Pons (tissue), 1 donor: ENCODE measurements at places on chromosomes 12 and 14.
A peak's percentile ranks its signal among the peaks of the same experiment; 100 is the strongest.

GRCh38 chr12:75660107-75660530 is 148.7 kb upstream of the KRR1 start:
- no peak for DNase-seq

GRCh38 chr14:56224691-56225681 is 106.8 kb downstream of the PELI2 start:
- no peak for DNase-seq

- no peak for DNase-seq
Measured at GRCh38 chr12:120703311-120703942, 6.8 kb upstream of the UNC119B start.

GRCh38 chr12:46100551-46101484 is 110.4 kb upstream of the SCAF11 start:
- DNase-seq, result no peak

- DNase-seq, result no peak
Measured at GRCh38 chr12:65330331-65330730, 51.8 kb downstream of the MSRB3 start.

GRCh38 chr12:120362516-120363273 is 6.3 kb downstream of the MSI1 start:
- DNase-seq, result no peak

- DNase-seq, result no peak
Measured at GRCh38 chr12:111394480-111394879, 11.2 kb upstream of the SH2B3 start.

GRCh38 chr12:84270470-84271140 is 642.0 kb downstream of the SLC6A15 start:
- no peak for DNase-seq

- DNase-seq, result no peak
Measured at GRCh38 chr14:58298477-58299400, at the start of gene ARID4A. TSS of gene ARID4A (plus strand) at chr14:58298555. CDS start at chr14:58299855, 1,300 bp downstream.

DNA sequence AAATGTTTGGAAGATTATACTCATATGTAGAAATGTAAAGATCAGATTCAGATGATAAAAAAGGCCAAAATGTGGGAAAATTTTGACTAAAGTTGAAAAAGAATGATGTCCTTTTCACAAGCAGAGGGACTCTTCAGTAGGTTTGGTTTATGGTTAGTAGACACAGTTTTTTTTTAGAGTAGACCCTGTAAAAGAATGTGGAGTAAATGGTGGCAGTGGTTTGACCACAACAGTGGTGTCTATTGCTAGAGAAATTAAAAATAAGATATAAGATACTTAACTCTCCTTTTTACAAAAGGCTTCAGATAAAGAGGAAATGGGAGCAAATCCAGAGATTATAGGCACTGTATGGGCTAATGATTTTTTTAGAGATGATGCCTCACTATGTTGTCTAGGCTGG is 21.8 kb downstream of the RAP1B start:
- DNase-seq, result no peak

GRCh38 chr12:55713721-55714120 is 2.1 kb upstream of the BLOC1S1 start:
- DNase-seq, result no peak

DNA sequence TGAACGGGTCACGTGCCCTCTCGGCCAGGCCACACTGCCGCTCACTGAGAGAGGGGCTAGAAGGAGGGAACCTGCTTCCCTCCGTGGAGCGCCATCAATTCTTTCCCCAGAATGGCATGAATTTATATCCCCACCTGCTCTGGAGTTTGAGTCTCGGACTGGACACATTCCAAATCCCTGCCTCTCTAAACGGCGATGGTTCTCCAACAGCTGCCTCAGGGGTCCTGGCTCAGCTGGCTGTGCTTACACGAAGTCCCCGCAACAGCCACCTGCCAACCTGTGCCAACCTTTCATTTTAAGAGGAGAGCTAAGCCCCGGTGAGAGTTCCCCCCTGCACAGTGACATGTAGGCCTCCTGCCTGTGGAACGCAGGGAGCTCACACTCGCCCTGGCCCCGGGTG is 73.2 kb downstream of the RIMBP2 start:
- DNase-seq, result no peak

GRCh38 chr12:48119834-48120195 is 651 bp downstream of the PFKM start:
- peak; percentile 17 for DNase-seq

DNA sequence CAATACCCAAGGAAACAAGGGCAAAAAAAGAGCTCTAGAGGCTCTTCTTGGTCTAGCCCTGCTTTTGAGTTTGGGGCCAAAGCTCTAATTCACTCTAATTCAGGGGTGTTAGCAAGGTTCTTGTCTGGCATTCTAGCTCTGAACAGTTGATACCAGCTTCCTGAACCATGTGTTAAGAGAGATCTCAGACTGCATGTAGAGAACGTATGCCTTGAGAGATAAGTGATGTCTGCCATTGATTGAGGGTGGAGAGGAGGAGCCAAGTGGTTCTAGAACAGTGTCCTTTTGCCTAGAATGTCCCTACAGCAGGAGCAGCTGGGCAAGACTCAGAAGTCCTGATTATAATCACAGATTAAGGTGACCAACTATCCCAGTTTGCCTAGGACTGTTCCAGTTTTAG is 18.2 kb upstream of the POC1B start:
- DNase-seq, result no peak

- no peak for DNase-seq
Measured at GRCh38 chr14:77375973-77376770, 722 bp downstream of the TMED8 start.

GRCh38 chr12:18290386-18290785 is 29.1 kb downstream of the PIK3C2G start:
- DNase-seq, result no peak

- no peak for DNase-seq
Measured at GRCh38 chr14:77014734-77015133, 13.8 kb downstream of the IRF2BPL start.

- DNase-seq, result peak; percentile 78
Measured at GRCh38 chr12:88993651-88994050, 358.6 kb downstream of the DUSP6 start.

- no peak for DNase-seq
Measured at GRCh38 chr12:52156311-52156710, 35.5 kb downstream of the KRT80 start.

DNA sequence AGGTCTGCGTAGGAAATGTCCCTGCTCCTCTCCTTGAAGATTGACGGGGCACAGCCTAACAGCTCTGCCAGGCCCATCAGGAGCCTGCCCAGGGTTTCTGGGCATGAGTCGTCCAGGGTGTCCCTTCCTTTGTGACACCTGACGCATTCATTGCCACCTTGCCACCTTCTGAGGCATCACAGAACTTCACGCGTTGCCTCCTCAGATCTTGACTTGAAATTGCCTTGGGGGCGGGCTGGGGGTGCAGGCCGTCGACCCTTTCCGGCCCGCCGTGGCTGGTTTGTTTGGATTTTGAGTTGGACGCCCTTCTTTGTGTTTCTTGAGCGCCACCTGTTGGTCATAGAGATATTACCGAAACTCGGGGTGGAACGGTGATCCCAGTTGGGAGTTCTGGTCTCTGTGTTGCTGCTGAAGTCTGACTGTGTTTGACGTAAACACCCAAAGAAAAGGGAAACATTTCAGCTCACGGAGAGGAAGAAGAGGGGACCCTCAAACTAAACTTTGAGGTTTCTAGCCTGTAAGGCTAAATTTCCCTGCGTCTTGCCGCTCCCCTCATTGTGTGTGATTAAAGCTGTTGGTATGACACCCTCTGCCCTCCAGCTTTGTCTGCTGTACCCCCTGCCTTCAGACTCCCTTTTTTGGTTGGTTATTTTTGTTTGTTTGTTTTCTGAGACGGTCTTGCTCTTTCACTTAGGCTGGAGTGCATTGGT is 44.6 kb downstream of the MLXIP start:
- peak; percentile 69 for DNase-seq

- no peak for DNase-seq
Measured at GRCh38 chr14:29805415-29806123, 122.1 kb downstream of the PRKD1 start.

GRCh38 chr12:131091976-131092691 is 138.4 kb downstream of the ADGRD1 start:
- DNase-seq, result no peak

DNA sequence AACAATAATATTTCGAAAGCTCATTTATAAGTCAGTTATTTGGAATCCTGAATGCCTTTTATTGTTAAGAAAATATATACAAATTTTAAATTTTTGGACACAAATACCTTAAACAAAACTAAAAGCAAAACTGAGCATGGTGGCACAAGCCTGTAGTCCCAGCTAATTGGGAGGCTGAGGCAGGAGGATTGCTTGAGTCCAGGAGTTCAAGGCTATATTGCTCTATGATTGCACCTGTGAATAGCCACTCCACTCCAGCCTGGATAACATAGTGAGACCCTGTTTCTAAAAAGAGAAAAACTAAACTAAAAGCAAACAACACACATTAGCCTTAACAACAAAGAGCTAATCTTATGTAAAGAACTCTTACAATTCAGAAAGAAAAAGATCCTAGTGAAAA is 78.8 kb downstream of the SMOC1 start:
- DNase-seq, result no peak

- no peak for DNase-seq
Measured at GRCh38 chr12:26158078-26158764, 33.4 kb upstream of the BHLHE41 start.

GRCh38 chr12:6459004-6459337 is 7.1 kb downstream of the TAPBPL start:
- no peak for DNase-seq

- no peak for DNase-seq
Measured at GRCh38 chr12:113077859-113078255, 21.3 kb downstream of the DTX1 start.

- DNase-seq, result no peak
Measured at GRCh38 chr14:53851394-53852090, 105.1 kb downstream of the BMP4 start.

- DNase-seq, result no peak
Measured at GRCh38 chr12:116929885-116930284, 19.1 kb downstream of the FBXW8 start.

DNA sequence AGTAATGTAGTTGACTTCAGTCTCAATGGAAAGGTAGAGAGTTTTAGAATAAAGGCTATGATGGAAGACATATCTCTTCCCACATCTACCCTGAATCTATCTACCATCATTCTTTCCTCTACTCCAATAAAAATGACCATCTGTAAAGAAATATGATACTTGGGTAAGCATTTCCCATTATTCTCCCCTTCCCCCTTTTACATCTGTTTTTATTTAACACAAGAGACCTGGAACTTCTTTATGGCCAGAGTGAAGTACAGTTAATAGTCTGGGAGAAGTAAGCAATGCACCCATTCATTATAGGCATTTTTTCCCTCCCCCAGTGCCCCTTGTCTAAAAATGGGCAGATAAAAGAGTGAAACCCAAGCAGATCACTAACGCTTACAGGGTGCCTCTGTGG is 6.5 kb downstream of the TPH2 start:
- no peak for DNase-seq

GRCh38 chr12:121783766-121784165 is 9.7 kb downstream of the RHOF start:
- no peak for DNase-seq

- no peak for DNase-seq
Measured at GRCh38 chr12:80419644-80420043, 24.4 kb upstream of the PTPRQ start.
